ENCODE measurements at places on chromosomes 3 and 15.

DNA sequence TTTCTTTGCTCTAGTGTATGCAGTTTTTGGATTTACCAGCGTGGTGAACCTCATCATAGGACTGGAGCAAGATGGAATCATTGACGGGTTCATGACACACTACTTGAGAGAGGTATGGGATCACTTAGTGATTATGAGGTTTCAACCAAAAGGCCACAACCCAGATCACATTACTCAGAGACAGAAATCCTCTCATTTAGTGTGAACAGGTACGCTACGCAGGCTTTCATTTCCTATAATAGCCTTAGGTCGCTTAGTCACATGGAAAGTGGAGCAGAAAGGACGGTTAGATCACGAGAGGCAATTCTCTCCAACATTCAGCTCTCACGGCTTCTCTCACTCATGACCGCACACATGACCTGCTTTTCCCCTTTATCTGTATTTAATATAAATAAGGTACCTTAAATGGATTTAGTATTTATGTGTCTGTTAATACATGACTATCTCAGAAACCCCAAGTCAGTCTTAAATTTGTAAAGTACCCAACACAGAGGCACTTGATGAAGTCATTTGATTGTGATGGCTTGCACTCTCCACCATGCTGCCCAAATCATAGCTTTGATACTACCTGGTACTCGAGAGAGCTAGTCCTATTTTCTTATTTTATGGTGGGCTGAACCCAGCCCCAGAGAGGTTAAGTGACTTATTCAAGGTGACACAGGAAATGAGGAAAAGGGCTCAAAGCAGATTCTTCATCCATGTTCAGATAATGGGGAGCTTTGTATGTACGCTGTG lies 8.6 kb downstream of the TM6SF1 start:
- no peak for ATAC-seq

DNA sequence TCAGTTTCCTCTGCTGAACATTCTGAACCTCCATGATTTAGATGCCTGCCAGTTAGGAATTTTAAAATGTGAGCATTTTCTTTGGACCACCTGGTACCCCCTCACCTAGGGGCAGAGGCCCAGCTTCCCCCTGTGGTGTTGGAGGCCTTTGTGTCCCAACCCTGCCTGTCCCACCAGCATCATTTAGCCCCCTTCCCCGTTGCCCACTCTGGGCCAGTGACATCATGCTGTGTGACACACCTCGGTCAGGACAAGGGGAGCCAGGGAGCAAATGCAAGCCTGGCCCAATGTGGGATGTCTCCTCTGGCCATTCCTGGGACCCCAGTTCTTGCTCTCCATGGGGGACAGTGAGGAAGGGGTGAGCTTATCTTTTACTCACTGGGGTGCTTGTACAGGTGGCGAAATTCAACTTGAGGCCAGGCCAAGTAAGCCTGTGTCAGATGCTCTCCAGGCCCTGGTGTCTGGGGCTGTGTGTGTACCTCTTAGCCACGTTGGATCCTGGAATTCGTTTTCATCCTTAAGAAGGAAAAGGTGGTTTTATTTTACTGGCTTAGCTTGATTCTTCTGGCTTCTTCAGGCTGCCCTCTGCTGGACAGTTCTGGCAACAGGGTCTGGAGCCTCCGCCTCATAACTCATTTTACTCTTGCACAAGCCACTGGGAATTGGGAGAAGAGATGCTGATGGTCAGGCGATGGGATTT lies 49.7 kb upstream of the MYZAP start:
- ATAC-seq, result peak; percentile 90

GRCh38 chr3:107235928-107236315 lies 141.3 kb upstream of the CCDC54 start:
- peak; percentile 78 for ATAC-seq

DNA sequence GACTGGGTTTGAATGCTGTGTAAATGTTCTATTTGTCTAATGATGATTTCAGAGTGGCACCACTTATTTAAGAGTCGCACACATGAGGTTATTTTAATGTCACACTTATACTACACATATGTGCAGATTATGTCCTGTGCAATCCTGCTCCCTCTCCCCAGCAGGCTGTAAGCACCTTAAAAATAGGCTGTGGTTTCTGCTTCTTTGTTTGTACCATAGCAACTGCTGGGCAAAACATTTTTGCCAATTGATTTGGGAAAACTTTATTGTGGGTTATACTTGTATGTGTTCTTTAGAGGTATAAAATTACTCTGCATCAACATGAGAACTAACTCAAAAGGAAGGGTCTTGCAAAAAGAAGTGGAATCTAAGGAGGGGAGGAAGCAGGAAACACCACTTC lies 318.5 kb downstream of the NTRK3 start:
- ATAC-seq, result no peak

DNA sequence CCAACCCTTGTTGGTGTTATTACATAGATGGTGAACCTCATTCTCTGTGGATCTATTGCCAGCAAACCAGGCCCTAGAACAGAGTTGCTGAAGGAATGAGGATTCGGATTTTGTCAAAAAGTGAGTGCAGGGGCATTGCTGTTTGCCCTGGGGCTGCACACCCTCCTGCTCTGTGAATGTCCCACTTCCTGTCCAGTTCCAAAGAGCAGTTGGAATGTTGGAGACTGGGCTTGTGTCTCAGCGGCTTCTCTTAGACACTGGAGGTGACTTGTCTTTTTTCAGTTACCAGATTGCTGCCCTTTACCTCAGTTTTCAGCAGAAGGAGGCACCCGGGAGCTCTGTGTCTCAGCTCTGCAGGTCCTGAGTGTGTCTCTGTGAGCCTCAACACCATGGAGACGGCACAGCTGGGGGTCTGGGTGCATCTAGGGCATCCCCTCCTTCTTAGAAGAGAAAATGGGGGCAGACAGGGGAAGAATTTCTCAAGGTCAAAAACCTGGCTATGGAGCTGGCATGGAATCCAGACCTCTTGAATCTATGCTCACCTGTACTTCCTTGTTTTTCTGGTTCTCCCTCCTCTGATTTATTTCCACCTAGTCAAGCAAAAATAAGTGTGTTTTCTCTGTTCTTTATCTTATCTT lies 46.3 kb downstream of the LIMD1 start:
- no peak for ATAC-seq

GRCh38 chr15:68565234-68565633 lies 13.6 kb upstream of the CORO2B start:
- no peak for ATAC-seq

GRCh38 chr3:151276687-151277042 lies 1.7 kb downstream of the P2RY14 start:
- no peak for ATAC-seq

GRCh38 chr3:69735893-69736292 lies 3.4 kb upstream of the MITF start:
- ATAC-seq, result no peak

- ATAC-seq, result no peak
Observed at GRCh38 chr3:193574488-193575070, 18.4 kb upstream of the OPA1 start.

DNA sequence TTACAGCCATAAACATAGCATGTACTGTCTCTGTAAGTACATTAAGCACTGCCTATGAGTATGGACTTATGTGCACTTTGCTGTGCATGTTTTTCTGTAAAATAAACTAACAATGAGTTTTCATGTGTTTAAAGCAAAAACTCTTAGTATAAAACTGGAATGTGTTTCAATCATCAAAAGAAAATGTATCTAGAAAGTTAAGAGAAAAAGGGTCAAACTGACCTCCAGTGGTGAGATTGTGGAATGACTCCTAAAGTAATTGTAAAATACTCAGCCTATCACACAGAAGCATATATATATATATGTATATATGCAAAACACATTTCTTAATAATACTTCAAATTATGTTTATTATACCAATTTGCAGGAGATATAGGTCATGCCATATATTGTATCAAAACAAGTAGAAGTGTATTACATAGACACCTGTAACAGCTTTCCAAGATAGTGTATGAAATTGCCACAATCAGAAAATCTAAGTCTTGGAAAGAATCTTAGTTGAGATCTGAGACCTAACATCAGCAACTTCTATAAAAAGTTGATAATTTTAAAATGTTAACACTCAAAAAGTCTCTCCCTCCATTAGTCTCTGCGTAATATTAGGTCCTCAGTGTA lies 199.6 kb downstream of the FMN1 start:
- ATAC-seq, result peak; percentile 64

DNA sequence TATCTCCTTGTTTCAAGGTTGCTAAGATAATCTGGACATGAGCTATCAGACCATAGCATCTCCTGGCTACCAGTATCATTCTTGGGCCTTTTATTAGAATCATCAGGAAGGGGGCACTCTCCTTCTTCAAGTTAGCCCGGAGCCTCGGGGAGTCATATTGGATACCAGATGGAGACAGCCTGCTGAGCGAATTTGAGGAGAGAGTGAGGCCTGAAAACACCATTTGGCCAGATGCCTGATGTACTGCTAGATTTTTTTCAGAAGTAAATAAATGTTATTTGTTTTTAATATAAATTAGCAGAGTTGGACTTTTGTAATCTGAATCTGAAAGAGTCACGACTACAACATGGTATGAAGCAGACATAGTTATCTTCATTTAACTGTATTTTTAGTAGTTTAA lies 848.6 kb downstream of the IGSF11 start:
- no peak for ATAC-seq

DNA sequence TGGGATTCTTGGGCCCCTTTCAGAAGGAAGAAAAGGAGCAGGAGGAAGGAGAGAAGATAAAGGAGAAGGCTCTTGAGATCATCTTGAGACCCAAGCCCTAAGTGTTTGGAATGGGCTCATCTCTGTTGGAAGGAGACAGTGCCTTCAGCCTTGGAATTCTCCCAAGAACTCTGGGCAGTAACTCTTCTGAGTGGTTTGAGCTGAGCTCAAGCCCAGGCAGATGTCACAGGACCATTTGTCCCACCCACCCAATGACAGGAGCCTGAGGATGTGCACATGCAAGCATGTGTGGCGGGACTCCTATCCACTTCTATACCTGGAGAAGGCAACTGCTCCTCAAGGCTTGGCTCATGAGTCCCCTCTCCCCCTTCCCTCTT lies 14.6 kb upstream of the TMEM40 start:
- ATAC-seq, result no peak

DNA sequence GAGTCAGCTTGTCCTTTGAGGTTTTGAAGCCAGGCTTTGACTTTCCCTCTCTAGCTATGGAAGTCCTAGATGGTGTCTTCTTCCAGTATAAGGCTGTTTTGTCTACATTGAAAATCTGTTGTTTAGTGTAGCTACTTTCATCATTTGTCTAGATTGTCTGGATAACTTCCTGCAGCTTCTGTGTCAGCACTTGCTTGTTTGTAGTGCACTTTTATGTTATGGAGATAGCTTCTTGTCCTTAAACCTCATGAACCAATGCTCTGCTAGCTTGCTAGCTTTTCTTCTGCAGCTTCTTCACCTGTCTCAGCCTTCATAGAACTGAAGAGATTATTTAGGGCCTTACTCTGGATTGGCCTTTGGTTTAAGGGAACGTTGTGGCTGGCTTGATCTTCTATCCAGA lies 43.8 kb downstream of the AKAP13 start:
- ATAC-seq, result no peak

DNA sequence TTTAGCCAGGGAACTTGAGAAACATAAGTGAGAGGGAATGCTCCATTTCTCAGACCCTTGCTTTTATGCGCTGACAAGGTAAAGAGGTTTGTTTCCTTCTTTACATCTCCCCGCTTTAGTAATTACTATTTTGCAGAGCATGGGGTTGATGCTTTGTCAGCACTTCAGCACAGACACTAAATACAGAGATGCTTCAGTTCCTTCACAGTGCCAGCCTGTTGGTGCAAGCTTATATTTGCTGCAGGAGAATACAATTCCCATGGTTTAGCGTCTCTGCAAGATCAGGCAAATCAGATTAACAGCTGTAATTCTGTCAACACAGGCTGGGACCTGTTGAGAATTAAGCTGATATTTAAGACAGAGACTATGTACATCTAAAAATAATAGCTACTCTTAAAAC lies 2.9 kb downstream of the FMN1 start:
- no peak for ATAC-seq

- no peak for ATAC-seq
Observed at GRCh38 chr15:50641318-50641717, 45.3 kb downstream of the TRPM7 start.

DNA sequence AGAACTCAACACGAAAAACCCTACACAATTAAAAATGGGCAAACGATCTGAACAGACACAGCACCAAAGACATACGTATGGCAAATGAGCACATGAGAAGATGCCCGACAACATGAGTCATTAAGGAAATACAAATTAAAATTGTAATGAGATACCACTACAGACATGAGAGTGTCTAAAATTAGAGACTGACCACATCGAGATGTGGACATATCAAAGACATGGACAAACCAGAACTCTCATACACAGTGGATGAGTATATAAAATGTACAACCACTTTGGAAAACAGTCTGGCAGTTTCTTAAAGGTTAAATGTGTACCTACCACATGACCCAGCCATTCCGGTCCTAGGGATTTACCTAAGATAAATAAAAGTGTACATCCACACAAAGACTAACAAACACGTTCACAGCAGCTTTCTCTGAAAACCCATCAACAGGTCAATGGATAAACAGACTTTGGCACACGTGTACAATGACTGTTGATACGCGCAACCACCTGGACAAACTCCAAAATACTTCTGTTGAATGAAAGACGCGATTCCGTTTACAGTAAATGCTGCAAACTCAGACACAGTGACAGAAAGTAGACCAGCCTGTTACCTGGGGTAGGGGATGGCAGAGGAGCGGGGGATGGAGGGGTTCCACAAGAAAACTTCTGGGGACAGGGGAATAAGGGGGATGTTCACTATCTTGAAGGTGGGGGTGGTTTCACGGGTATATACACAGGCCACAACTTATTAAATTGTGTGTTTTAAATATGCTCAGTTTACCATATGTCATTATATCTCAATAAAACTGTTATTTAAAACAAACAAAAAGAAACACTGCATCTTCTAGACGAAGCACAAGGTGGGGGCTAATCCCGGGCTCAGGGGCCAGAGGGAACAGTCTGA lies 2.1 kb downstream of the TNK2 start:
- no peak for ATAC-seq

- peak; percentile 83 for ATAC-seq
Observed at GRCh38 chr3:149702691-149703441, 45.0 kb upstream of the WWTR1 start.

DNA sequence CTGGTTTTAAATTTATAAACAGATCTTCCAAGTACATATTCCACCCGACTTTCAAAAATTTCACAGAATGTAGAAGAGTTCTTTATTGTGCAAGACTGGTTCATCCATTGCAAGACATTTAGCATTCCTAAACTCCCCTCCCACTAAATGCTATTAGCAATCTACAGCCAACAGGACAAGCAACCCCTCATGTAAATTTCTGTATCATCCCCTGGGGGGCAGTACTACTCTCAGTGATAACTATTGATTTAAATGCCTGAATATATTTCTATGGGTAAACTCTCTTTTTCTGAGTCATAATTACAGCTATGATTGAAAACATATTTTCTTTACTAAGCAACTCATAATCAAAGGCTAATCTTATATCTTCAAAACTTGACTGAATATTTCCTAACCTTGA lies 10.7 kb upstream of the SLC15A2 start:
- ATAC-seq, result peak; percentile 41
